ENCODE measurements at places on chromosomes 1 and 21.

DNA sequence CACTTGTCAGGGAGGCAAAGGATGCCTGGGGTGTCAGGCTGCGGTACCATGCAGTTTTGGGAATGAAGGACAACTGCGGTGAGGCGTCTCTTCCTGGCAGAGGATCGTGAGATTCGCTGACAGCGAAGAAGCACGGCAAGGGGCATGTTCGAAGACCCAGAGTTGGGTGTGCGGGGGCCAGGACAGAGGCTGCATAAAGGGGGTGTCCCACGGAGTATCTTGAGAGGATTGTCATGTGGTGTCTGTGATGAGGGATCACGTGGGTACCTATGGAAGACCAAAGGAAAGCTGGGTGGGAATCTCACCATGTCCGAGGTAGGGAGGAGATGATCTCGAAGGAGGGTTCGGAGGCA, 372 bp downstream of the SLC25A44 start:
- DNase-seq, result no peak

- DNase-seq, result no peak
These were observed 36.0 kb upstream of the TENT5C start for GRCh38 chr1:117569856-117570255.

GRCh38 chr1:36464605-36465393, 615 bp upstream of the MRPS15 start:
- DNase-seq, result no peak

GRCh38 chr21:45228171-45228641, 59.5 kb downstream of the POFUT2 start:
- DNase-seq, result peak; percentile 35

GRCh38 chr21:33264561-33264960, 1.6 kb upstream of the IL10RB start:
- DNase-seq, result no peak

DNA sequence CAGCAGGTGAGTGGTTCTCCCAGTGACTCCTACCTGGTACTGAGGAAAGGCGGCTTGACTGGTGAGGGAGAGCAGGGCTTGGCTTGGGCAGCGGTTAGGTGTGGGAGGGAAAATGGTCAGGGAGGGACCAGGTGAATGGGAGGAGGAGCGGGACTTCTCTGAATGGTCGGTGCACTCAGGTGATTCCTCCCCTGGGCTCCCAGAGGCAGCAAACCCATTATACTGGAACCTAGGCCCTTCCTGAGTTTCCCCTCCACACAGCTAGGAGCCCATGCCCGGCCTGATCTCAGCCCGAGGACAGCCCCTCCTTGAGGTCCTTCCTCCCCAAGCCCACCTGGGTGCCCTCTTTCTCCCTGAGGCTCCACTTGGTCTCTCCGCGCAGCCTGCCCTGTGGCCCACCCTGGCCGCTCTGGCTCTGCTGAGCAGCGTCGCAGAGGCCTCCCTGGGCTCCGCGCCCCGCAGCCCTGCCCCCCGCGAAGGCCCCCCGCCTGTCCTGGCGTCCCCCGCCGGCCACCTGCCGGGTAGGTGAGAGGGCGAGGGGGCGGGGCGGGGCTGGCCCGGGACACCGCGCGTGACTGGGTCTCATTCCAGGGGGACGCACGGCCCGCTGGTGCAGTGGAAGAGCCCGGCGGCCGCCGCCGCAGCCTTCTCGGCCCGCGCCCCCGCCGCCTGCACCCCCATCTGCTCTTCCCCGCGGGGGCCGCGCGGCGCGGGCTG, 2.3 kb downstream of the ARTN start:
- DNase-seq, result no peak

DNA sequence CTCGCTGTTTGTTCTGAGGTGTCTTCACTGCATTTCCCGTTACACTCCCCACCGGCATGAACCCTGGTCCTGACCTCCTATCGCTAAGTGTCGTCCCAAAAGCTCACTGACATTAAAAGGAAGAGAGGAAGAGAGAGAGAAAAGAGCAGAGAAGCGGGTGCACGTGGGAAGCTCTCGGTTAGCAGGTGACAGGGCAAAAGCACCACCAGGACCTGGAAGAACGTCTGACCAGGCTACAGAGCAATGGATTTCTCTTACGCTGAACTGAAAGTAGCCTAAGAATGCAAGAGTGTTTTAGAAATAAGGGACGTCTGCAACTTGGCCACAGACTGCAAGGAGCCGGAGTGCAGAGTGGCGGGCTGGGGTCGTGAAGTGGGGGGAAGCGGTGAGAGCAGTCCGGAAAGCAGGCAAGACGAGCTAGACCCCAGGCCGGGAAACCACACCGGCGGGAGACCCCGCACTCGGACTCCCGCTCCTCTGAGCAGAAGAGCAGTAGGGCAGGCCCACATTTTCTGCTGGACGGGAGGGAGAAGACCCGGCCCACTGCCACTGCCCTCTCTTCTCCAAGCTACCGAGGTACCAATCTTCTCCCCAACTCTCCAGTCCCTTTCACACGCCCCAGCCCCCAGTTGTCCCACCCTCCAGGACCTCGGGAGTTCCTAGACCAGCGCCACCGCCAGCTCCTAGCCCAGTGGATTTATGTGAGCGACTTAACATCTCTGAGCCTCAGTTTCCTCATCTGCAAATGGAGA, 8.3 kb upstream of the MPZL1 start:
- DNase-seq, result no peak
